ENCODE measurements at places on chromosomes 7 and 10. TPM values are rescaled to one million over a fixed set of nuclear protein-coding genes. Genes with fewer than 3 reads are reported as not detected.

FRMPD2 gene
- total RNA-seq = 0.35 TPM

ACHE gene
- 0.94 TPM for total RNA-seq

C10orf95 gene
- 0.25 TPM for total RNA-seq

NRCAM gene
- 116 TPM for total RNA-seq

TPK1 gene
- total RNA-seq = 11.6 TPM

OPN1SW gene
- not detected for total RNA-seq
